ENCODE measurements at places on chromosomes 2 and 18. TPM values are rescaled to one million over a fixed set of nuclear protein-coding genes. Genes with fewer than 3 reads are reported as not detected.

Gene TMEM247
- not detected for total RNA-seq

Gene RDH14
- total RNA-seq: 18.4 TPM

Gene ANKZF1
- total RNA-seq: 67.5 TPM

Gene ALKAL2
- total RNA-seq: 104 TPM

Gene SFTPB
- total RNA-seq: not detected

Gene MOGAT1
- total RNA-seq: 1.8 TPM

Gene PRKCE
- 7.3 TPM for total RNA-seq

Gene INO80B
- total RNA-seq: 6.3 TPM

Gene CCDC121
- 1.3 TPM for total RNA-seq

Gene TRABD2A
- 0.52 TPM for total RNA-seq

Gene PPM1B
- 27.0 TPM for total RNA-seq

Gene AQP12A
- 130 TPM for total RNA-seq

Gene SLC19A3
- 23.4 TPM for total RNA-seq

Gene SERPINB12
- not detected for total RNA-seq

Gene LHCGR
- total RNA-seq: not detected

Gene SLC1A4
- 14.5 TPM for total RNA-seq

Gene DNER
- 1.3 TPM for total RNA-seq

Gene UGT1A3
- total RNA-seq: not detected

Gene WDR35
- total RNA-seq: 8.9 TPM

Gene KYNU
- total RNA-seq: 0.33 TPM

Gene TSGA10
- total RNA-seq: 17.1 TPM

Gene NPPC
- total RNA-seq: not detected

Gene POTEC
- total RNA-seq: not detected

Gene PDCL3
- 9.2 TPM for total RNA-seq

Gene GATA6
- total RNA-seq: 114 TPM

Gene TWIST2
- 7.5 TPM for total RNA-seq

Gene GNAL
- total RNA-seq: 33.0 TPM
